GOT3 (cell line): ENCODE measurements at places on chromosomes 5 and 9.

DNA sequence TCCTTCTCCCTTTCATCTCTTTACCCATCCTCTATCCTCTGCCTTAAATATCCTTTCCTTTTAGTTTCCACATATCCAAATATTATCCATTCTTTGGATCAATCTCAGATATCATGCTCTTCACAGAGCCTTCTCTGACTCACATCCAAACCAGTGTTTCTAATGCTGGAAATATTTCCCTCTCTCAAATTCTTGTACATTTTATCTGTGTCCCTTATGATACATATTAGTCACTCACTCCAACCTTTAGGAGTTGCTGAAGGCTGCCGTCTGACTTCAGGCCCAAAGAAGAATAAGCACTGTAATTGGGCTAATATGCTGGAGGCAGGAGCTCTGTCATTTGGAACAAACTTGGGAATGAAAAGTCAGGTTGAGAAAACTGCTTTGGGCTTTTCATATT lies 156.4 kb upstream of the RUSC2 start:
- no peak for DNase-seq

DNA sequence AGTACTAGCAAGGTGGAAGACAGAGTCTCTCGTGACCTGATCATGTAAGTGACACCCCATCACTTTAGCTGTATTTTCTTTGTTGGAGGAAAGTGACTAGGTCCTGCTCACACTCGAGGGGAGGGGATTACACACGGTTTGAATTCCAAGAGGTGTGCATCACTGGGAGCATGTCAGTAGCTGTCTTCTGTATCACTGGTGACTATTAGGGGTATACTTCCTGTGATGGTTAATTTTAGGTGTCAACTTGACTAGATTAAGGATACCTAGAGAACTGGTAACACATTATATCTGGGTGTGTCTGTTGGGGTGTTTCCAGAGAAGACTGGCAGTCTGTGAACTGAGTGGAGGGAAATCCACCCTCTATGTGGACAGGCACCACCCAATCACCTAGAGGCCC lies 22.5 kb downstream of the FOXD1 start:
- no peak for DNase-seq

- DNase-seq, result no peak
Measured at GRCh38 chr5:175896301-175897040, 25.1 kb downstream of the CPLX2 start.

- peak; percentile 20 for DNase-seq
Measured at GRCh38 chr5:147509041-147509709, 693 bp downstream of the DPYSL3 start.

DNA sequence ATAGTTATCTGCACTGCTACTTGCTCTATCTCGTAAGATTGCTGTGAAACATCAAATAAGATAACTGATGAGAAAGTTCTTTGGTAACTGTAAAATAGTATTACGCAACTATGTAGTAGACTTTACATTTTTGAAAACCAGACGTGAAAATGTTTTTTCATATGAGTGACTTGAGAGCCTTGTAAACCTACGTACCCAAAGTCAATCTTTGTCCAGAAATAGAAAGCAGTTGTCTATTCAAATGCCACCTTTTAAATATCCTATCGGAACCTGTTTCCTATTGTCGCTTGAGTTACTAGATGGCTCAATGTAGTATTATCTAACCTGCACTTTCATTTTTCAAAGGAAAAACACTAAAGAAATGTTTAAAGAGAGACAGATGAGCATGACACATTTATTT lies 1.6 kb downstream of the FNIP1 start:
- DNase-seq, result no peak

DNA sequence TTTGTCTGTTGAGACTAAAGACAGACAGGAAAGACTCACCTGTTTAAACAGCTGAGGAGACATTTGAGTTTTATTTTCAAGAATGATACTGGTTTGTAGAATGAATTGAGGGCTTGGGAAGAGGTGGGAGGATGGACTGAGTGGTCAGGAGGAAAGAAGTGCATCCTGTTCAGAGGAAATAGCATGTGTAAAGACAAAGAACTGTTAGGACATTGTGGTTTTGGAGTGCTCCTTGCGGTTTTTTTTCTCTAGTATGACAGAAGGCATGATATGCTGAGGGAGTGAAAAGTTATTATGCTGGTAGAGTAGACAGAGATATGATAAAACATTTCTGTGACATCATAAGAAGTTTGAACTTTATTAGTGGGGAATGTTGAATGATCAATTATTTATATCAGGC lies 270.7 kb upstream of the ELAVL2 start:
- DNase-seq, result no peak

DNA sequence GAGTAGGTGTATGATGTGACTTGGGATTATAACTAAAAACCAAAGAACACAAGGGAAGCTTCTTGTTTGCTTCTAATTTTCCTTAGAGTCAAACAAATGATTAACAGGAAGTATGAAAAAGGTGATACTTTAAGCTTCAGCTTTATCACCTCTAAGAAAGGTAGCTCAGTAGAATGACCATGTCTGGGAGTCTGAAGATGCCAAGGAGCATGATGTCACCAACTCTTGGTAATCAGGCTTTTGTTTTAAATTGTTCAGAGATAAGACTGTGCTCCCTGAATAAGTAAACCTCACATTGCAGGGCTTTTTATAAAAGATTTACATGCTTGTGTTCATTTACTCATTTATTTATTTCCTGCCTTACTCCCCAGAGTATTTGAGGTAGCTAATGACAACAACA lies 169.9 kb downstream of the FER start:
- no peak for DNase-seq

DNA sequence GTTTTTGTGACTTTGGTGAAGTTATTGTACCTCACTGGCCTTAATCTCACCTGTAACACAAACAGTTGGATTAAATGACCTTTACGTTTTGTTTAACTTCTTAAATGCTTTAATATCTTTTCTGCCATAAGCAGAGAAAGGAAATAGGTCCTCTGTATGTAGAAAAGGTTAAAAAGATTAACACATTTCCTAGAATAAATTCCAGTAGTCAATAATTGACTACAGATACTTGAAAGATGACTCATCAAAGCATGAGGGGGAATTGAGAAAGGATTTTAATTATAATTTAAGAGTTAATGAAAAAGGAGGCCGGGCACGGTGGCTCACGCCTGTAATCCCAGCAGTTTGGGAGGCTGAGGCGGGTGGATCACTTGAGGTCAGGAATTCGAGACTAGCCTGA lies 35.8 kb upstream of the CMYA5 start:
- DNase-seq, result no peak

DNA sequence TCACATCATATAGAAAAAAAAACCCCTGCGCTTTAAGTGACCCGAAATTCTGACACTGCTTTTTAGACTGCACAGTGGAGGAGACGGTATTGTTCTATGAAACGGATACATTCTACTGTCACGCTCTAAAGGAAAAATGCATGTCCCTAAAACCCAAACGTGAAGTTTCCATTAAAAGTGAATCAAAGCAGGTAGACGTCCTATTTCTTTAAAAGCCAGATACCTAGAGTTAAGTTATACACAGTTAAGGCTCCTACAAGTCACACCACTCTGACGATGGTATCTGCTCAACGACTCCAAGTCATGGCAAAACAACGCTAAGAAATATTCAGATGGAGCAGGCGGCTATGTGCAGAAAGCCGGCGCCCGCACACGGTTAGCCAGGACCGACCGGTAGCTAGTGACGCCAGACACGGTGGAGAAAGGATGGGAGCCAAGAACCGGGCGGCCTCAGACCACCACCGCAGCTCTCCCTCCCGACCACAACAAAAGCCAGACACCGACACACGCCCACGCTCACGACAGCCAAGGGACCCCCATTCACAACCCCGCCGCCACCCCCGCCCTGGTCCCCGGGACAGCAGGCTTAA lies 734 bp downstream of the SKP1 start:
- no peak for DNase-seq

GRCh38 chr9:137506274-137506673 lies 43.9 kb downstream of the PNPLA7 start:
- DNase-seq, result no peak

DNA sequence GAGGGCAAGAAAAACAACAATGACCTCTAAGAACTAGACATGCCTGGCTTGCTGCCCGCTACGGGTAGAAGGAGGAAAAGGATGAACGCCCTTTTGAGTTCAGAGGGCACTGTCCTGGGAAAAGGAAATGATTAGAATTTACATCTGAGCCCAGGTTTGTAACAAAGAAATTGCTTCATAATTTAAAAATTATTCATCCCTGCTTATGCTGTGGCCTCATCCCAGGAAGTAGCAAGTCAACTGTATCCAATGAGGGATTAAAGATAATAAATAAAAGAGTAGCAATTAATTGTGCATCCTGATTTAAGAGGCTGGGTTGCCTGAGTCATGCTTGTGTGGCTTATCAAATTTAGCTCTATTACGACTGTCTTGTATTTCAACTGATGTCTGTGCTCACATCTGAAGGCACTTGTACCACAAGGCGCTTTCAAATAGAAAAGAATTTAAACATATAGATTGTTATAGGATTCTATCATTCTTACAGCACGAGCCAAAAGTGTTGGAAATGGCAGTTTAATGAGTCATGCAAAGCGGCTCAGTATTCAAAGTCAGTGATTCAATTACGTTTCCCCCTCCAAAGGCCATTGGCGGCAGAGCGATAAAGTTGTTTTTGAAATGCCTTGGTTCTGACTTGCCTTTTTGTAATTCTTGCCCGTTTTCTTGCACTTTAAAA lies 40.0 kb upstream of the DMRT1 start:
- no peak for DNase-seq

- DNase-seq, result no peak
Measured at GRCh38 chr9:88476491-88477271, 58.3 kb upstream of the NXNL2 start.

DNA sequence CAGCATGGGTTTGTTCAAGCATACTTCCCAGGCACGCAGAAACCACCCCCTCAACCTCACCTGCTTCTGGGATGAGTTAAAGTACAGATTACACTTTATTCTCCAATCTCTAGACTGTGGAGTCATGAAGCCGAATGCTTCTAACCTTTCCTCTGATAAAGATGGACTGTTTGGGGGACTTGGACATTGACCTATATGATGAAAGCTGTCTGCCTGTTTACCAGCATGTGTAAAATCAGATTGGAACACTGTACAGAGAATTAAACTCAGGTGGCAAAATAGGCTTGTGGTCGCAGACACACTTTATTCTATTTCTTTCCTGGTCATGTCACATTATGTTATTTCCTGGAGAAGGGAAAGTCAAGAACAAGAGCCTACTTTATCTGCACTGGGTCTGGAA lies 25.7 kb downstream of the IL9 start:
- no peak for DNase-seq

DNA sequence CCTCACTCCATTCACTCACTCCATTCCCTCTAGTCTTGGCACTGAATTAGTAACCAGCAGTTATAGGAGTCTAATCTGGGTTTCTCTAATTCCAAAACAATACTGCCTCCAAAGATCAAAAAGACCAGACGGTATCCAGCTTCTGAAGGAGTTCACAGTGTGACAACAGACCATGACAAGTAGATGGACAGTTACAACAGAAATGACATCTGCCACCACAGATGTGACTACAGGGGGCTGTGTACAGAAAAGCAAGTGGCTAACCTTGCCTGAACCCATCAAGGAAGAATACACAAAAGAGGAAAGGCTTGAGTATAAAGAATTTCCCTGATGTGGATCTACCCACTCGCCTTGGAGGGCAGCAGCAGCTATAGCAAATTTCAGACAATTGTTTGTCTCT lies 112.4 kb downstream of the ACTL7B start:
- no peak for DNase-seq

DNA sequence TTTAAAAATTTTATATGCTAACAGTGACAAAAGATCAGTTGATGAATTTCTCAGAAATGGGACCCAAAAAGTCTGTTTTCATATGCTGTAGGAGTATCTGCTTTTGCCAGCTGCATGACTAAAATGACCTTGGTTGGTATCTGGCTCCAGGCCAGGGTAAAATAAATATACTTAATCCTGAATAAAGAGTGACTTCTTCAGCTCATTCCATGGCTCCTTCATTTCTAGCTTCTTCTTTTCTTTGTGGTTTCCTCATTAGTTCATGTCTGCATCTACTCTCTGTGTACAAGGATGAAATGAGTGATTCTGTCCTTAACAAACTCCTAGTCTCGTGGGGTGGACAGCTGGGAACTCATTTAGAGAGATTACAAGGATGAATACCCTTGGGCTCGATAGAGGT lies 36.0 kb downstream of the RCL1 start:
- no peak for DNase-seq

GRCh38 chr5:140142856-140143255 lies 17.1 kb downstream of the IGIP start:
- DNase-seq, result no peak

DNA sequence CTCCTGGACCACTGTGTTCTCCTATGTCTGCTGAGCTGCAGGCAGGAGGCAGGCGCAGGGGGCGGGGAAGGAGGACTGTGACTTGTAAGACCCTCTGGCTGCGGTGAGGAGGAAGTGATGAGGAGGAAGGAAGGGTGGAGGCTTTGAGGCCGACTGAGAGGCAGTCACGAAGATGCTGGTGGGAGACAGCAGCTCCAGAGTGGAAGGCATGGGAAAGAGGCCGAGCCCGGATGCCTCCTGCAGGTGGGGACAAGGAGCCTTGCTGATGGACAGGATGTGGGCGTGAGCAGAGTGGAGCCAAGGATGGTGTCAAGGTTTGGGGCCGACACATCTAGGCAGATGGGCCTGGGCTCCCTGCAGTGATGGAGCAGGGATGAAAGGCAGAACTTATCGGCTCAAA lies 74.3 kb upstream of the ICE1 start:
- no peak for DNase-seq

- DNase-seq, result no peak
Measured at GRCh38 chr9:122941582-122942234, 888 bp downstream of the RABGAP1 start.

GRCh38 chr5:2738156-2738699 lies 13.2 kb downstream of the IRX2 start:
- DNase-seq, result no peak

GRCh38 chr9:37503736-37504135 lies 18.0 kb downstream of the POLR1E start:
- no peak for DNase-seq

DNA sequence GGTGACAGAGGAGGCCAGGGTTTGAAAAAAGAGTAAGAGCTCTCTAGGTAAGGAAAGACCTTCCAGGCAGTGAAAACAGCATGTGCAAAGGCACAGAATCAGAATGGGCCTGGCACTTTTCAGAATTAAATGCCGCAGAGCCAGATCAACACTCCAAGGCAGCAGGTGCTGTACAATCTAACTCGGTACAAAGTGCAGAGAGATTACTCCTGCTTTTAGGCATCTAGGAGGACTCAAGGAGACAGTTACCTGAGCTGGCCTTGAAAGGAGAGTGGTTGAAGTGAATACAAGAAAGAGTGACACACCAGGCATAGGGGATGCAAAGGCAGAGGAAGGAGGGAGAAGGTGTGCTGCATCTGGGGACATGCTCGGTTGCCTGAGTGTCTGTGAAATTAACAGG lies 21.5 kb downstream of the HRH2 start:
- DNase-seq, result no peak

GRCh38 chr9:16417749-16418148 lies 452.7 kb downstream of the BNC2 start:
- no peak for DNase-seq

- no peak for DNase-seq
Measured at GRCh38 chr9:121892706-121893105, 200.4 kb downstream of the TTLL11 start.
